Activated naive CD4-positive, alpha-beta T cell treated with anti-CD3 and anti-CD28 coated beads, Interleukin-2, amount 10 ng/mL, durations not matched to agents 7 days and 5 days (primary cell): ENCODE measurements at places on chromosomes 3 and 15.
A peak's percentile ranks its signal among the peaks of the same experiment; 100 is the strongest.

DNA sequence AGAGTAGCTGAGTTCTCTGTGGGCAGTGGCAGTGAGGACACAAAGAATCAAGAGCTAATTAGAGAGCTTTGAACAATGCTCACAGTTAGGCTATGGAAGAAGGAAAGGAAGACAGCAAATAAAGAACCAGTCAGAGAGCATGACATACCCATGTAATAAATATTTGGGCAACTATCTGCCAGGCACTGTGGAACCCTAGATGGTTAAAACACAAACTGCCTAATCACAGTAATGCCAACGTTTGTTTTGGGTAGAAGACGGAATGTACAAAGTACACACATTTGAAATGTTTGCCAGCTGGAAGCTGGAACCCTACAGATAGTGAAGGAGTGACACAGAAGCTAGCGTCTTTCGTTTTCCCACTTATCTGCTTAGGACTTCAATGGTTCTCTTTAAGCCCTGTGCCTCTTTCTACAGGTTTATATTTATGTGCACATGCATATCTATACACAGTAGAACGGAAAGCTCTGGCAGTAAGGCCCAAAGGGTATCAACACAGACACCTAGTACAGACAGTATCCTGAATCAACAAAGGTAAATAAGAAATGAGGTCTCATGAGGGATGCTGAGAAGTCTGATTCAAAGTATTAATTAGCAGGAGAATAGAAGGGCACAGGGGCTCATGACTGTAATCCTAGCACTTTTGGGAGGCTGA, 44.6 kb downstream of the ANKRD28 start:
- DNase-seq: no peak

DNA sequence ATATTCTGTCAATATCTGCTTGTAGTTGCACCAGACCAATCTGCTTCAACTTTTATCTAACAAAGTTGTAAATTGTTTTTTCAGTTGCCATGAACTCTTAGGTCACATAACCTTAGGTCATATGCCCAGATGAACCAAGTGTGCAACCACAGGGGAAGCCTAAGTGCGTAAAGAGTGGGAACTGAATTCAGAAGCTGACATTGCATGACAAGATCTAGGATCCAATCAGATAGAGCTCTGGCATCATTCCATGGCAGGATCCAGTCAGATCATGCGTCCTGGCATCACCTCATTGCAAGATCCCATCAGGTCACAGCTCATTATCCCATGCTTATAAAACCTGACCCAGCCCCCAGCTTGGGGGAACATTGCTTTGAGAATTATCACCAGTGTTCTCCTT, 18.9 kb upstream of the IFT57 start:
- DNase-seq: no peak

DNA sequence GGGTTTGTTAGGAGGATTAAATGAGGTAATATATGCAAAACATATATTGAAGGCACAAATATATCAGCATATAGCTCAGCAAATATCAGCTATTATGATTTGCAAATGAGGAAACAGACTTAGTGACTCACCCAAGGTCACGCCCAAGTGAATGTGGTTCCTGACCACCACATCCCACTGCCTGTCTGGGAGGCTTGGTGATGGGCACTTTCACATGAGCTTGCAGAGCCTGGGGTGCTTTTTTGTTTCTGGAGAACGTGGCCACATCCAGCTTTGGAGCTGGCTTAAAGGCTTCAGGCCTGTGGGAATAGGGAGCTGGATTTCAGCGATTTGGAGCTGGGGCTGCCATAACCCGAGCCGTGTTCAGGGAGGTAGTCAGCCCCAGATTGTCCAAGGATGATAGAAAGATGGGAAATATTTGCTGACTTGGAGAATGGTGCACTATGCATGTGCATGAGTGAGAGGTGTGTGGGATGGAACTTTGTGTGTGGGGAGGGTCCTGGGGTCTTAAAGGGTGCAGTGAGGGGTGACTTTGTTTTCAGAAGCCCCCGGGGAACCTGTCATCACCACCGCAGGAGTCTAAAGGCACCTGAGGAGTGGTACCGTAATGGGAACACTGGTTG, 12.0 kb upstream of the FGD5 start:
- DNase-seq: peak; percentile 65

DNA sequence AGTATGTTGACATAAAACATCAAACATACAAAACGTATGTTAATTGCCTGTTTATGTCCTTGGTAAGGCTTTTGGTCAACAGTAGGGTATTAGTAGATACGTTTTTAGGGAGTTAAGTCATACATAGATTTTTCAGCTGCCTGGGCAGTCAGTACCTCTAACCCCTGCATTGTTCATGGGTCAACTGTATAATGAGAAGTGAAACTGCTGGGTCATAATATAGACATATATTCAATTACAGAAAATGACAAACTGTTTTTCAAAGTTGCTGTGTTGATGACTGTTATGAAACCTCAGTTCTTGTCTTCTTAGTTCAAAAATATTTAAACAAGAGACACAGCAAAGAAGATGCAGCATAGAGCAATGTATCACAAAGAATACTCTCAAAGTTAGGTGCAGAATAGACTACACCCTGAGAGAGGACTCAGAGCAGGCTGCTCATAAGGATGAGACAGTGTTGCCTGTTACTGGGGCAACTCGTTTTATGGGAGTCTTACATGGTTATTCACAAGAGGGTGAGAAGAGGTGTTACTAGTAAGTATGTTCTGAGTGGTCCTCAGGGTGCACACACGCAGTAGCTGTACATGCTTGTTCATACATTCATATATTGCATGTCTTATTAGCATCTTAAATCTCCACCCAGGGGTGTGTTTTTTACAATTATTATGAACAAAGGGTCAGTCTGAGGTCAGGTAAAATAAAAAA, 53.1 kb upstream of the ADAMTS17 start:
- DNase-seq: no peak

GRCh38 chr3:53616321-53616720, 121.9 kb downstream of the CACNA1D start:
- no peak for DNase-seq

GRCh38 chr15:61063875-61064320, 165.2 kb downstream of the RORA start:
- DNase-seq: no peak

DNA sequence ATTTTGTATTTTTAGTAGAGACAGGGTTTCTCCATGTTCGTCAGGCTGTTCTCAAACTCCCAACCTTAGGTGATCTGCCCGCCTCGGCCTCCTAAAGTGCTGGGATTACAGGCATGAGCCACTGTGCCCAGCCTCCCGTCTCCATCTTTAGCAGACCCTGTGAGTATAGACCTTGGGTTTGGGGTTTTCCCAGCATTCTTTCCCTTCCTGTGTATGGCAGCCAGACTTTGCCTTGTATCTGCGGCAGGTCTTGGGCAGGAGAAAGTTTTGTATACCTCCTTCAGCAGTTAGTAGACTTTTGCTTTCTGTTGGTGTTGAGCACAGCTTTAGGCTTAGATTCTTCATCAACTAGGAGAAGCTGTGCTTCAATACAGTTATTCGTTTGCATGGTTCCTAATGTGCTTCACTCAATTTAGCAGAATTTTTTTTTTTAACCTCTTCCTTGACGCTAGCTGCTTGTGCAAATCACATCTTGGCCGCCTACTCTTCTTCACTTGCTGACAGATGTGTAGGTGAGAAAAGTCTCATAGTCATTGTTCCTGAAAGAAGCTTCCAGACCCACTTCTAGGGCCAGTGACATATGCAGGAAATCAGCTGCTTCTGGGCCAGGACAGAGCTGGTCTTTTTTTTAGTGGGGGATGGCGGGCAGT, 38.4 kb downstream of the MAP2K1 start:
- no peak for DNase-seq

GRCh38 chr3:44960387-44961026, 15.5 kb downstream of the ZDHHC3 start:
- no peak for DNase-seq

DNA sequence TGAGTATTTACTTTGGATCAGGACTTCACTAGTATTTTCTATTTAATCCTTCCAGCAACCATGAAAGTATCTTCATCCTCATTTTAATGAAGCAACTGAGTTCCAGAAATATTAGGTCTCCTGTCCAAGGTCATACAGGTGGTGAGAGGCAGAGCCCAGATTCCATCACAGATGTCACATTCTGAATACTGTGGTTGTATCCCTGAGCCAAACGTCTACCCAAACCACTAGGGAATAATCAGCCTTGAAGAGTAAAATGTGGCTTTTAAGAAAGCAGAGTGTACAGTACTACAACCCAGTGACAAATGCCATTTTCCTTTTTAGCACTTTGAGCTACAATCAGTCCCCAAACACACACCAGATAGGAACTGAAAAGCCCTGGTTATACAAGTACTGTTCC, 93.3 kb upstream of the TRIM42 start:
- no peak for DNase-seq

DNA sequence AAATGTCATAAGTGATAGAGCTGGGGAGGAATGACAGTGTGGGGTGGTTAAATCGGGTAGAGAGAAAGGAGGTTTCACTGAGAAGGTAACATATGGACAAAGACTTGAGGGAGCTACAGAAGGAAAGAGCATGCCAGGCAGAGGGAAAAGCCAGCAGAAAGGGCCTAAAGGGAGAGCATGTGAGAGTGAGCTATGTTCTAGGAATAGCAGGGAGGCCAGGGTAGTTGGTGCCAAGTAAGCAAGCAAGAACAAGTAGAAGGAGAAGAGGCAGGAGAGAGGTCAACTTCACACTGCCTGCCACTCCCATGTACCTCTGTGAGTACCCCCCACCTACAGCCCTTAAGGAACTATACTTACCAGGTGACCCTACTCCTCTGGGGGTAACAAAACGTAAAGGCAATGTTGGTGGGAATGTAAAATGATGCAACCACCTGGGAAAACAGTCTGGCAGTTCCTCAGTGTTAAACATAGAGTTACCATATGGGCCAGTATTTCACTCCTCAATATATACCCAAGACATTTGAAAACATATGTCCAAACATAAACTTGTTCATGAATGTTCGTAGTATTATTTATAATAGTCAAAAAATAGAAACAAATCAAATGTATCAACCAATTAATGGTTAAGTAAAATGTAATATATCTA, 67.6 kb downstream of the SFMBT1 start:
- DNase-seq: no peak

DNA sequence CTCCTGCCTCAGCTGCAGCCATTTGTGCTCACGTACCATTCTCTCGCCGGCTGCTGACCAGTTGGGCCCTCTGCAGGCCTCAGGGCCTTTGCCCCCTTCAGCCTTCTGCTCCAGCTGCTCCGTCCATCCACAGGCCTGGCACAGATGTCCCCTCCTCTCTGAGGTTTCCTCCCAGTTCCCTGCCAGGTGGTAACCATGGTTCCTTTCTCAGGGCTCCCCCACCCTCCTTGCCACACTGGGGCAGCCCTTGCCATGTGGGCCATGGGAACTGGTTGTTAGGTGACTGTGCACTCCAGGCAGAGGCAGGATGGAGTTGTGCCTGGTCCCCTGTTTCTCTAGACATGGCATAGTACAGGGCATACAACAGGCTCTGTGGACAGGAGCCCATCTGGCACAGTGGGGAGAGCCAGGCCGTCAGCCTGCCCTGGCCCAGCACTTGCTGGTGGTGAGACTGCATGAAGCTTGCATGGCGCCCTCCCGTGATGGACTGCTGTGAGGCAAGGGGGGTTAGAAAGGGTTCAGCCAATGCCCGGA, 148.9 kb downstream of the DNAJB8 start:
- DNase-seq: no peak

- no peak for DNase-seq
These were observed 24.9 kb upstream of the C3orf80 start for GRCh38 chr3:160200353-160200752.

GRCh38 chr15:66629817-66630576, 64.2 kb upstream of the LCTL start:
- no peak for DNase-seq

DNA sequence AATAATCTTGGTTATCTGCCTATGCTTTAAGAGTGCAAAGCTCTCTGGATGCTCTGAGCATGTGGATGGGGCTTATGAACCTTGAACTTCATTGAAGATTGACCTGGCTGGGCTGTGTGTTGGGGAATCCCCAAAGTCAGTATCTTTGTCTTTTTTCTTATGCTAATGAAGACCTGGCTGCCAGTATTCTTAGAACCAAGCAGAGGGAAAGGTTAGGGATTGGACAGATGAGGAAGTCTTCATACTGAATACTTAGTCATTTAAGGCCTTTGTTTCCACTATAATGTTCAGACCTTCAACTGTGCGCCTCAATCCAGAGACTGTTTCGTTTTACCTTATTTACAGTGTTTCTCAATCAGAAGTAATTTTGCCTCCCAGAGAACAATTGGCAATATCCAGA, 42.5 kb upstream of the CMTM7 start:
- no peak for DNase-seq

GRCh38 chr15:41774882-41775417, 666 bp downstream of the MAPKBP1 start:
- peak; percentile 25 for DNase-seq

DNA sequence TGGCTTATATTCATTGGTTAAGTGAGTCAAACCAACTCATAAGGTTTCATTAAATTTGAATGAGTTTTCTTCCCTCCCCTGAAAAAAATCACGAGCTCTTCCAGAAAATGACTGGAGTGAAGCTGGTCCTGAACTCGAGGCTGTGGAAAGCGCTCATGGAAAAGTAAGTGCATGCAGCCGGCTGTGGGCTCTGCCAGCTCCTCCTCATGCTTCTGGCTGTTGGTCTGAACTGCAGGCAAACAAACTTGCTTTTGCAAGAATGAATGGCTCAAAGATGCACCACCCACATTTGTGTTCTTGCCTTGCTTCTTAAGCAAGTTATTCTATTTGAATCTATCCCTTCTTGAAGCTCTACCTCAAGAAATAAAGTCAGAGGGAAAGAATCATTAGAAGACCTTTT, 6.2 kb downstream of the ETV5 start:
- no peak for DNase-seq

- no peak for DNase-seq
These were observed 41.1 kb downstream of the VGLL3 start for GRCh38 chr3:86949850-86950249.

- DNase-seq: no peak
These were observed 8.4 kb upstream of the PLA1A start for GRCh38 chr3:119589102-119589773.

GRCh38 chr3:188060840-188061544, 93.0 kb upstream of the LPP start:
- peak; percentile 65 for DNase-seq

- DNase-seq: no peak
These were observed 47.8 kb downstream of the IQGAP1 start for GRCh38 chr15:90435652-90436337.

GRCh38 chr15:92041371-92041770, 187.9 kb downstream of the SLCO3A1 start:
- DNase-seq: no peak

DNA sequence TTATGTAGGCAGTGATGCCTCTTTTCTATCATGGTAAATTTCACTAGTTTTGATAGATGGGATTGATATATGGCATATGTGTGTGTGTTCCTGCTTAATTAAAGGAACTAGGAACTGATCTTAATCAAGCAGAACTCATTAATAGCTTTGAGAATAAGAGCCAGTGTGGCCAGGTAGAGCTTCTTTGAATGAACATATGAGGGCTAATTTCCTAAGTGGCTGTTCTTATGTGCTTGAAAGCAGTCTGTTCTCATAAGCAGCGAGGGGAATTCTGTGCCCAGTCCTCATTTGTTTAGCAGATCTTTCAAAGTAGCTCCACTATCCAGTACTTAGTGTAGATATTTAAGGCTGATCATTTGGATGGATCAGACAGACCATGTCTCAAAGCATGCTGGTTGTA, 164.2 kb downstream of the GABRG3 start:
- no peak for DNase-seq

- DNase-seq: no peak
These were observed 10.6 kb downstream of the B4GALT4 start for GRCh38 chr3:119230071-119230470.
